Neuronal stem cell (in vitro differentiated cells): ENCODE measurements at places on chromosomes 4 and X.

GRCh38 chrX:74251006-74251930 is 52.7 kb upstream of the ZCCHC13 start:
- DNase-seq: no peak

DNA sequence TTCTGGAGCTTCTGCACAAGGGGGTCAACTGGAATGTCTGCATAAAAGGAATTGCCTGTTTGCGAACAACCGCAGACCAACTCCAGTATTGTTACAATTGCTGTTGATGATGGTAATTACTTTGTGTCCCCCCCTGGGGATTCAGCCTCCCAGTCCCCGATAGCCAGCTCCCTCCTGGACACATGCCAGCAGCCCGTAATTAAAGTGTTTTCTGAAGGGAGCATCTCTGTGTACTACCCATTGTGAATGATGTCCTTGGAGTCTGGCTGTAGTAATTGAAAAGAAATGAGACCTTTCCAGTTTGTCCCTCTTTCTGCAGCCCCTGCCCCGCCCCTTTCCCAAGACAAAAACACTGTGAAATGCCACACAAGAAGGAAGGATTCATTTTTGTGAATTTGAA is 377.1 kb upstream of the LCORL start:
- peak; percentile 33 for DNase-seq

- DNase-seq: no peak
These were observed 55.8 kb upstream of the GIMD1 start for GRCh38 chr4:106424426-106424825.

- DNase-seq: no peak
These were observed 50.4 kb downstream of the SPRY1 start for GRCh38 chr4:123446865-123447474.

DNA sequence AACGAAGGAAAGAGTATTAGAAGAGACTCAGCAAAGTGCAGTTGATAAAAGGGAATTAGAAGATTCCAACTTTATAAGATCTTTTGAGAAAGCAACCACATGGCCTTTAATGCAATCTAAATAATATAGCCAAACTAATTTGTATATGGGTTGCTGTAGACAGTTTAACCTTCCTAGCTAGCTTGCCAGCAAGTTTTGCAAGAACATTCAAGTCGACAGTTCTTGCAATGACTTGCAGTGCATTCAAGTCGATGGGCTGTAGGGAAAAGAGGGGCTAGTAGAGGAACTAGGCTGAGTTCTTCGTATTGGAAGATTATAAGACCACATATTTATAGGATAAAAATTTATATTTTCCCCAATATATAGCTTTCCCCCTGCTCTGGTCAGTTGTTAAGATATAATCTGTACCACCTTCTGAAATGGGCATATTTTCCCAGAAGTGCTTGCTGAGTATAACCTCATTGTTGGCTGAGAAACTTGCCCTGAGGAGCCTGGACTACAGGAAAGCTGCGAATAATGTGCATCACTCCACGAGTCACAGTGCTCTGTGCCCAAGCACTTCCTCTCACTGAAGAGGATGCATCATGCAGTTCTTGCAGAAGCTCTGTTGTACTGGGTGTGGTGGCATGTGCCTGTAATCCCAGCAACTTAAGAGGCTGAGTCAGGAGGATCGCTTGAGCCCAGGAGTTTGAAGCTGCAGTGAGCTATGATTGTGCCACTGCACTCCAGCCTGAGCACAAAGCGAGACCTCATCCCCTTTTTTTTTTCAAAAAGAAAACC is 56.7 kb downstream of the DOCK11 start:
- no peak for DNase-seq

DNA sequence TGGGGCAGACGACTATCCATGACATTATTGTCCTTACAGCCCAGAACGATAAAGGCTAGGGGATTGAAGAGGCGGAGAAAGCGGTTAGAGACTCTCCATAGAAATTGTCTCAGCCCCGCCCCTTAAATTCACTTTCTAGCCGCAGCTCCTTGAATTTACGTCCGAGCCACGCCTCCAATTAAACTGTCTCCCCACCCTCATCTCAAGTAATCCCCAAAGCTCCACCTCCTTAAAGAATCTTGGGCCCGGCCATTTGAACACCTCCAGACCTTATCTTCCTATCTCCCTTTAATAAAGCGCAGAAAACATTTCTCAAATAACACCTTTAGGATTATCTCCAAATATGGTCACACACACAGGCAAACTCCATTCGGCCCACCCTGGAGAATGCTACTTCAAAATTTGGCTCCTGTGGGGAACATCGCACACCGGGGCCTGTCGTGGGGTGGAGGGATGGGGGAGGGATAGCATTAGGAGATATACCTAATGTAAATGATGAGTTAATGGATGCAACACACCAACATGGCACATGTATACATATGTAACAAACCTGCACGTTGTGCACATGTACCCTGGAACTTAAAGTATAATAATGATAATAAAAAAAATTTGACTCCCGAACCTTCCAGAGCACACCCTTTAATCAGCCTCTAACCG is 7.2 kb upstream of the MAGIX start:
- DNase-seq: peak; percentile 60

- peak; percentile 86 for DNase-seq
These were observed 8.6 kb upstream of the ZNF157 start for GRCh38 chrX:47361538-47362511.

- peak; percentile 92 for DNase-seq
These were observed 52.4 kb upstream of the TRIM2 start for GRCh38 chr4:153151535-153152455.
